Astrocyte of the cerebellum (primary cell): ENCODE measurements at places on chromosomes 16 and 17.

GRCh38 chr17:29625037-29625750 is 2.5 kb upstream of the CORO6 start:
- DNase-seq = no peak

DNA sequence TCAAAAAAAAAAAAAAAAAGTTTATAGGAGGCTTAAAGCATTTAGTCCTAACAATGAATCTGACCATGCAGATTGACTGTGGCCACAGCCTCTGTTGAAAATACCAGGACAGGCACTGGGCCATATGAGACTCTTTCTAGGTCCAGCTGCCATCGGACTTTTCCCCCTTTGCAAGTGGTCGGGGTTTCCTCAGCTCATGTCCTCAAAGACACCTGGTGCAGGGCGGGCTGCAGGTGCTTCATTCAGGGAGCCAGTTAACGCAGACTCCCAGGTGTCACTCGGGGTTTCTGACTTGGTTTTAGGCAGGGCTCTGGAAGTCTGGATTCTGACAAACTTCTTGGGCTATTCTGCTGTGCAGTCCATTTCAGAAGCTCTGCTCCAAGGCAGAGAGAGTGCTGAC is 20.9 kb downstream of the ELAC2 start:
- no peak for DNase-seq

GRCh38 chr16:56102183-56102686 is 89.1 kb upstream of the GNAO1 start:
- no peak for DNase-seq

GRCh38 chr17:48592577-48592976 is 1.0 kb downstream of the HOXB5 start:
- no peak for DNase-seq

GRCh38 chr16:66678337-66678736 is 18.2 kb downstream of the CMTM4 start:
- no peak for DNase-seq

DNA sequence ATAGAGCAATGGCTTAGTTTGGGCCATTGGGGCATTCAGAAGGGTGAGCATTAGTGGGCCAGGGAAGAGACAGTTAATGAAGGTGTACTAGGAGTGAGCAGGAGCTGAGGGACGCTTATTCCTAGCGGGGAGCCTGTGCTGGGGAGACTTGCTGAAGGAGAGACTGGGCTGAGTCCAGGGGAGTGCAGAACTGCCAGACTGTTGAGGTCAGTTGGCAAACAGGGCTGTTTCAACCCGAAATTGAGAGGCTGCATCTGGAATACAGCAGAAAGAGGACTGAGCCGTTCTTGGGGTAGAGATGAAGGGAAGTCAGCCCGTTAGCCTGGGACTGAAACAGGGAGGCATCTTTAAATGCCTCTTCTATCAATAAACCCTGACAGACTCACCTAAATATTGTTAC is 33.2 kb downstream of the MAP2K6 start:
- DNase-seq = no peak

- DNase-seq = no peak
Measured at GRCh38 chr16:87317750-87318644, 805 bp upstream of the C16orf95 start.

- DNase-seq = no peak
Measured at GRCh38 chr17:56725144-56725543, 108.6 kb downstream of the C17orf67 start.

DNA sequence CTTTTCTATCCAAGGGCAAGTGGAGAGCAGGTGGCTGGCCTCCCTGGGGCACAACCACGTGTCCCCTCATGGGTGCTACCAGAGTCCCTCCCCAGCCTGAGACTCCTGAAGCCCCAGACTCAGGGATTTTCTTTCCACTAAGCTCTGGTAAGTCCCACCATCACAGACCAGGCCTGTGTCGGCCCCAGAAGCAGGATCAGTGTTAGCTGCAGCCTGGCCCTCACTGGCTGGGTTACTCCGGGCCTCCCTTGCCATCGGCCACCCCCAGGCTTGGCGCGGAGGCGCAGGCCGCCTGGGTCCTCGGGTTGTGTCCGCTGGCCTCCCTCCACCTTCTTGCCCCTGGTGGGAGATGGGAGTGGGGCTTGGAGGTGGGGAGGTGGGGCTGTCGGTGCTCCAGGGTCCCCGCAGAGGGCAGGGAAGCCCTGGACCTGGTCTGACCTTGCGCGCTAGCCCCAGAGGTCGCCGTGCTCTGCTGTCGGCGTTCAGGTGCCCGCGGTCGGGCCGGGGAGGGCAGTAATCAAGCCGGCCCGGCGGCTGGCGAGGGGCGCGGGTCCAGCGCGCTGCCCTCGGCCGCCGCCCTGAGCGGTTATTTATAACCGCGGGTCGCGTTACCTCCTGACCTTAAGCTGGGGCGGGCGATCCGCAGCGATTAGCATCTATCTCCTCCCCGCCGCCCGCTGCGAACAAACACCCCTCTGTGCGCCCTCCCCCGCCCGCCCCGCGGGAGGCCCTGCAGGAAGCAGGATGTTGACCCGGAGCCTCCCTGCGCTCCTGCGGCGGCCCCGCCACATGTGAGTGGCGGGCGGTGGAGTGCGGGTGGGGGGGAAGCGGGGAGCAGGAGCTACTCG is 78.1 kb upstream of the TOB1 start:
- no peak for DNase-seq

DNA sequence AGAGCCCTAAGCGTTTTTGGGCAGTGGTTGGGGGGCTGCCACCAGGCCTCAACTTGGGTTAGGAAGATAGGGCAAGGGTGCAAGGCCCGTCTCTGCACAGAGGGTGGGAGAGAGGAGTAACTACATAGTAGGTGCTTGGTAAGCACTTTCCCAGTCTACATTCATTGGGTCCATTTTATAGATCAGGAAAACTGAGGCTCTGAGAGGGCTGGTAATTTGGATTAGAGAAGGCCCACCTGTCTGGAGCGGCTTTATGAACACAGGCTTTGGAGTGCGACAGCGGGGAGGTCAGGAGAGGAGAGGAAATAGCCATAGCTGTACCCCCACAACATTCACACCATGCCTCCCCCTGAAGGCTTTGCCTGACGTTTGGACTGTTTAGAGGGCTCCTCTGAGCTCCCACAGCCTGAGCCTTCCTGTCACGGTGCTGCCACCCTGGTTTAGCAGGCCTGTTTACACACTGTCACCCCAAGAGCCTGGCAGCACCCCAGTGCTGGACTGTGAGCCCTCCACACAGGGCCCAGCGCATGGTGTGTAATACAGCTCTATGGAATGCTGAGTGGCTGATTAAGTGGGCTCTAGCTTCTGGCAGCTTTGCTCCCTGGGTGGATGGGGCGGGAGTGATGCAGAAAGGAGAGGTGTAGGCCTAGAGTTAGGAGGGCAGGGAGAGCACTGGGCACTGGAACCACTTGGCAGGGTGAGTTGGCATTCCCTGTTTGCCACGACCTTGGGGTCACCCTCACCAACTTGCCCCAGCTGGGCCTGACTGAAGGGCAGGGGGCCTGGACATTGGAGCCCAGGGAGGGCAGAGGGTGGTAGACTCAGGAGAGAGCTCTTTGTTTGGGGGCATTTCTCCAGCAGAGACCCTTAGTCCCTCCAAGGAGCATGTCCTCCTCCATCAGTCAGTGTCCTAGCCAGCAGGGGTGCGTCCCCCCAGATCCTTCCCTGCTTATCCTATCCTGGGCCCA is 73.7 kb downstream of the RAI1 start:
- no peak for DNase-seq

DNA sequence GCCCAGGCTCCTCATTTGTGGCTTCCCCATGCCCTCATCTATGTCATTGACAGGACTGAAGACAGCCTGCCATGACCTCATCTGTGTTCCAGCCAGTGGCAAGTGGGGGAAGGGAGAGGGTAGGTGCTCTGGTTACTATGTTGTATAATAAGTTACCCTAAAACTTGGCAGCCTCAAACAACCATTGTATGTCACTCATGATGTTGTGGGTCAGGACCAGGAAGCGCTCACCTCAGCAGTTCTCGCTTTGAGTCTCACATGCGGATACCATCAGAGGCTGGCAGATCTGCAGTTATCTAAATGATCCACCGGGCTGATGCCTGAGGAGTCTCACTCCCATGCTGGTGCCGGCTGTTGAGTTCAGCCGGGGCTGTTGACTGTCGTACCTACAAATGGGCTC is 89.0 kb upstream of the TMEM97 start:
- DNase-seq = no peak

- DNase-seq = no peak
Measured at GRCh38 chr16:56777482-56777881, 47.6 kb downstream of the NUP93 start.

DNA sequence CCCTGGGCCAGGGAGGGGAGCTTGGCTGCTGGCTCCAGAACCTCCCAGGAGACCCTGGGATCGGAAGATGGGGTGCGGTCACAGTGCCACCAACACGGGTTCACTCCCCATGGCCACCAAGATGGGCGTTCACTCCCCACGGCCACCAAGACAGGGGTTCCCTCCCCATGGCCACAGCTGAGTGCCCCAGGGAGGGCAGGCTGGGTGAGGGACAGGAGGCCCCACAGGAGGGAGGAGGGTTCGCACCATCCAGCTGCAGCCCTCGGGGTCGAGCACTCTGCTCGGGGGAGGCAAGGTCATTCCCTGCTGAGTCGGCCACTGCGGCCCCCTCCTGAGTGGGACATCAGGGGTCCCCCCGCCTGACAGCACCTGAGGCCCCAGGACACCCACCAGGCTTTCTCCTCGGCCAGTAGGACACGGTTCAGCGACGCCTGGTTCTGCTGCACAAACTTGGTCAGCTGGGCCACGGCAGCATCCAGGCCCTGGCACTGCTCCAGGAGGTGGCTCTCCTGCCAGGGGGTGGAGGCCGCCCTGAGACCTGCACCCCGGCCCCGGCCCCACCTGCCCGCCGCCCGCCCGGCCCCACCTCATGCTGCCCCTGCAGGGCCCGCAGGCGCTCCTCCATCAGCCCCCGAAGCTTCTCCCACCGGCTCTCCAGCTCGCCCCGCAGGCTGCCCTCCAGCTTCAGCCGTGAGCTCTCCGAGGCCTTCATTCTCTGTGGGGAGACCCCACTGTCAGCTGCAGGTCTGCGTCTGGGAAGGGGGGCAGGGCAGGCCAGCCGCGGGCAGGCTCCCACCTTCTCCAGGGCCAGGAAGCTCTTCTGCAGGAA is 5.9 kb downstream of the CCDC154 start:
- DNase-seq = no peak

GRCh38 chr16:78597809-78598570 is 498.5 kb downstream of the WWOX start:
- DNase-seq = no peak

DNA sequence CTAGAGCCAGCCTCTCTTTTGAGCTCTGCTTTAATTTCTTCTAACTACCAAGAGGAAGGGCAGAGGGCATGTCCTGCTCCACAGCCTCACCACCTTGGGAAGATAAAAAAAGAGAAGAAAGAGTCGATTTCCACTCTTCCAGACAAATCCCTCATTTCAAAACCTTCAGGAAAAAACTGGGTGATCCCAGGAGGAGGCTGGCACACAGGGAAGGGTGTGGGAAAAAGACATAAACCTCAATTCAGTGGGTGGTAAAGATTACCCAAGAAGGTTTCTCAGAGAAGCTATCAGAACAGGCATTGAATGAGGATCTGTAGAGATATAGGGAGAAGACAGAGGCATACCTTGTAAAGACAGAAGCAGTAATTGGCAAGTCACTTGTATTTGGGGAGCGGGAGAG is 79.9 kb upstream of the CRHR1 start:
- no peak for DNase-seq

DNA sequence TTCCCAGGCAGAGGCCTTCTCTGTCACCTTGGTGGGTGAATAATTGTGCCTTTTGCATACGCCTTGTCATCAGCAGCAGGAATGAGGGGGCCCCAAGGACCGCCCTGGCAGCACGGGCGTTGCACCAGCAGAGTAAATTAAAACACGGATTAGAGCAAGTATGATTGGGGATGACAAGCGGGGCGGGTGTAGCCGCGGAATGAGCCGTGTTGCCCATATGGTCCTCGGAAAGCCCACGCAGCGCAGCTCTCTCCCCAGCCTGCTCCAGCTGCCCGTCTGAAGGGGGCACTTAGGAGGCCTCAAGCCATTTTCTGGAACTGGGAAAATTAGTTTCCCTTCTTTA is 299.4 kb upstream of the IRX3 start:
- DNase-seq = no peak

GRCh38 chr17:10052106-10052813 is 146.1 kb downstream of the GAS7 start:
- no peak for DNase-seq

DNA sequence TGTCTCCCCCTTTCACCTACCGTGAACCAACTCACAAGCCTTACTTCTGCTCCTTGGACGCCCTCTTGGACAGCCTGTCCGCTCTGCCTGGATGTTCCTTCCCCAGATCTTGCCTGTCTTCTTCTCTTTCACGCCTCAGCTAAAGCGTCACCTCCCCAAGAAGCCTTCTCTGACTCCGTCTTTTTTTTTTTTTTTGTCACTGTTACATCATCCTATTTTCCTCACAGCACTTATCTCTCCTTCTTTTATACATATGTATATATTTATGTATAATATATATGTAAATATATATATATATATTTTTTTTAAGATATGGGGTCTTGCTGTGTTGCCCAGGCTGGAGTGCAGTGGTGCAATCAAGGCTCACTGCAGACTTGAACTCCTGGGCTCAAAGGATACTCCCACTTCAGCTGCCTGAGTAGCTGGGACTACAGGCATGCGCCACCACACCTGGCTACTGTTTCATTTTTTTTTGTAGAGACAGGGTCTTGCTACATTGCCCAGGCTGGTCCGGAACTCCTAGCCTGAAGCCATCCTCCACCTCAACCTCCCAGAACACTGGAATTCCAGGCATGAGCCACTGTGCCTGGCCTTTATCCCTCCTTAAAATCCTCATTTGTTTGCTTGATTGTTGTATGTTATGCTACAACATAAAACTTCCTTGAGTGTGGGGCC is 16.5 kb upstream of the AKTIP start:
- no peak for DNase-seq

DNA sequence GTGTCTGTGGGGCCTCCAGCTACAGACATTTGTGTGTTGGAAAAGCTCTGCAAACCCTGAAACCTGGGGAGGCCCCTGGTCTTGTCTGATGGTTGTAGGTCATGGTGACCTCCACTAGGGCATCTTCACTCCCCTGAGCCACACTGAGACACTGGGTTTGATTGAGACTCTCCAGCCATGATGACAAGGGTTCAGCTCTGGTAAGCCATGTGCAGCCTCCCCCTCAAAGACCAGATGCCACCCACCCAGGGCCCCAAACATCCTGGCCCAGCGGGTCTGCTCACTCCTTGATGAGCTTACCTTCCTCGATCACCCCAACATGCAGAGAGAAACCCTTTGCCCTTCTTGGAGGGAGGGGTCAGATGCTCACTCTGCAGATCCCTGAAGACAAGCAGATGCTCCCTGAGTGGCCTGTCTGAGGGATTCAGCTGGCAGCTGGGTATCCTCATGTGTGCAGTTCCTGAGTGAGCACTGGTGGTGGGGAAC is 101.6 kb downstream of the METRNL start:
- no peak for DNase-seq

DNA sequence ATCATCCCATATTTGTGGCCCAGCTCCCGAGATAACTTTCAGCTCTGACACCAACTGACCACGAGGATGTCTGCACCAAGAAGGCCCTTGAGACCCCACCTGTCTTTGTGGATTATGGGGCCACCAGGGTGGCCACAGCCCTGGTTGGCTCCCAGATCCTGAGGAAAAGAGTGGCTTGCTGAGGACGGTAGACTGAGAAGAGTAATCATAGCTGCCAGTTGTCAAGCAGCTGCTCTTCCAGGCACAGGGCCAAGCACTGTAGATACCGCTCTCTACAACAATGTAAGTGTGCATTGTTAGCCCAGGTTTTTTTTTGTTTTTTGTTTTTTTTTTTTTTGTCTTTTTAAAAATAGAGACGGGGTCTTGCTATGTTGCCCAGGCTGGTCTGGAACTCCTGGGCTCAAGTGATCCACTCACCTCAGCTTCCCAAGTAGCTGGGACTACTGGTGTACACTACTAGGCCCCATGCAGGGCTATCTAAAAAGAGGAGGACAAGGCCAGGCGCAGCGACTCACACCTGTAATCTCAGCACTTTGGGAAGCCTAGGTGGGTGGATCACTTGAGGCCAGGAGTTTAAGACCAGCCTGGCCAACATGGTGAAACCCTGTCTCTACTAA is 9.6 kb downstream of the ZNF205 start:
- no peak for DNase-seq
